CD4-positive, alpha-beta T cell (primary cell): ENCODE measurements at places on chromosomes 6 and 20.

GRCh38 chr20:36112112-36112511, 42.4 kb upstream of the EPB41L1 start:
- no peak for DNase-seq

DNA sequence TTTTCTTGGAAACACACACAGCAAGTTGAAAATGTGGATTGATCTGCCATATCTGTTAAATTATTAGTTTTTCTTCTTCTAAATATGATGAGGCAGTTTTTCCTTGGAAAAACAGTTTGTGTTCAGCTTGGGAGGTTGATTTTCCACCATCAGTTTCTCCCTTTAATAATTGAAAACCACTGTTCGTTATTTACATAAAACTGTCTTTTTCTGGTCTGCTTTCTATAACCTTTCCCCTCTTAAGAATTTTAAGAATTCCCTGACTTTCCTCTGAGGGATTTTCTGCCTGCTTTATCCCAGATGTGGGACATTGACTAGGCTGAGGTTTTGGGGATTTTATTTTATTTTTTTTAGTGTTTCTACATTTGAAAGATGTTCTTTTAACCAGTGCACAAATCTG, 27.2 kb downstream of the DSE start:
- no peak for DNase-seq

DNA sequence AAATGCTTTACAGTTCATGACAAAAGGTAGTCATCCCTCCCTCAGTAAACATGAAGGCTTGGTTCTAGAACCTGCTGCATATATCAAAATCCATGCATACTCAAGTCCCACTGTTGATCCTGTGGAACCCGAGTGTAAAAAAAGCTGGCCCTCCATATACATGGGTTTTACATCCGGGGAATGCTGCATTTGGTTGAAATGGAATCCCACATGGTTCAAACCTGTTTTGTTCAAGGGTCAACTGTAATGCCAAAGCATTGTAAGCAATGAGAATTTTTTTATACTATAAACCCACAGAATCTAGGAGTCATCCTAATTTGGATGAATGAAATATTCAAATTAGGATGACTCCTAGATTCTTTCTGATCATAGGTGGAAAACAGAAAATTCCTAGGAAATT, 5.9 kb upstream of the HDAC2 start:
- no peak for DNase-seq

- DNase-seq: no peak
Observed at GRCh38 chr20:17953935-17954334, 14.7 kb downstream of the SNX5 start.
